Stimulated activated CD4-positive, alpha-beta T cell treated with anti-CD3 and anti-CD28 coated beads, TNF-alpha, amount 100 ng/mL, for 4 hours (primary cell): ENCODE measurements at places on chromosomes 6 and 20.

GRCh38 chr20:47318586-47319516 is 37.6 kb downstream of the ZMYND8 start:
- DNase-seq = no peak

- no peak for DNase-seq
These were observed 23.9 kb downstream of the HDDC2 start for GRCh38 chr6:125277838-125278237.

GRCh38 chr6:52731719-52732118 is 31.6 kb downstream of the GSTA2 start:
- no peak for DNase-seq

- DNase-seq = no peak
These were observed 391.4 kb downstream of the COL12A1 start for GRCh38 chr6:74814440-74814839.

DNA sequence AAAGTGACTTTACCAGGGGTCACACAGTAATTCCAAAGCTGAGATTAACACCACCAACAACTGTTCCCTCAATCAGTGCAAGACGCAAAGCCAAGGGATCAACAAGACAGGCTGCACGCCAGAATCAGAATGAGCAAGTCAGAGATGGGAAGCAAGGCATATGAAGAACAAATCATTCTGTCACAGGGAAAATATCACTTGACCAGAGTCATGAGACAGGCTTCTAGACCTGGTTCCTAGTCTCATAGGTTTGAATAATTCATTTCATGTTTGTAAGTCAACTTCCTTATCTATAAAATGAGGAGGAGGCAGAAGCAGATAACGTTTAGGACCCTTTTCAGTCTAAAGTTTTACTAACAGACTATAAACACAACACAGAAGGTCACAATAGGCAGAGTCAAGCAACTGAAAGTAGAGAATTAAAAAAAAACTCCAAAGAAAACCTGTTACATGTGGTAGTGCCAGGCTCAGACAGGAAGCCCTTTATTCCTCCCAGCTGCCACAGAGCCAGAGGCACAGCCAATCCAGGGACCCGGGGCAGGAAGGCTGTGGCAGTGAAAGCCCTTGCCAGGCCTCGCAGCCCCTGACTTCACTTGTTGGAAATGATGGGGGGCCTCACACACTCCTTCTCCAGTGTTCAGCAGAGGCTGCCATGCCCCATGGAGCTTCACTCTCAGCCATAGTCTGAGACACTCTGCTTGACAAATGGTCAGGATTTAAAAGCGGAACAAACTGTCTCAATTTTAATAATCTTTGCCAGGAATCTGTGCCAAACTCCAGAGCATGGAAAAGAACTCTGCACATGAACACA is 29.2 kb upstream of the DST start:
- no peak for DNase-seq

DNA sequence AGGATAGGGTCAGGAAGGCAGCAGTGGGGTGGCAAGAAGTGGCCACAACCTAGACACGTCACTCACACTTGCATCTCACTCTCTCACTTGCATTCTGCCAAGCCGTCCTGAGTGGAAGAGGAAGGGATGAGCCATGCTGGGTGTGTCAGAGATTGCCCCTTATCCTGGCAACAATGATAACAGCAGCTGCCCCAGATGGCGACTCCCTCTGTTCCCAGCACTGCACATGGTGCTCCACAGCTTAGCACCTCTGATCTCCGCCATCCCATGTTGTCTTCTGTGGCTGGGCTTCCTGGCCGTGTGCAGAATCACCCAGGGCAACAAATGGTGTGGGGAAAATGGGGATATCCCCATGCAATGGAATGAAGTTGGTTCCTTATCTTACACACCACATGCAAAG is 11.1 kb downstream of the KCNB1 start:
- DNase-seq = no peak

GRCh38 chr6:133306931-133307330 is 65.8 kb downstream of the EYA4 start:
- DNase-seq = no peak

DNA sequence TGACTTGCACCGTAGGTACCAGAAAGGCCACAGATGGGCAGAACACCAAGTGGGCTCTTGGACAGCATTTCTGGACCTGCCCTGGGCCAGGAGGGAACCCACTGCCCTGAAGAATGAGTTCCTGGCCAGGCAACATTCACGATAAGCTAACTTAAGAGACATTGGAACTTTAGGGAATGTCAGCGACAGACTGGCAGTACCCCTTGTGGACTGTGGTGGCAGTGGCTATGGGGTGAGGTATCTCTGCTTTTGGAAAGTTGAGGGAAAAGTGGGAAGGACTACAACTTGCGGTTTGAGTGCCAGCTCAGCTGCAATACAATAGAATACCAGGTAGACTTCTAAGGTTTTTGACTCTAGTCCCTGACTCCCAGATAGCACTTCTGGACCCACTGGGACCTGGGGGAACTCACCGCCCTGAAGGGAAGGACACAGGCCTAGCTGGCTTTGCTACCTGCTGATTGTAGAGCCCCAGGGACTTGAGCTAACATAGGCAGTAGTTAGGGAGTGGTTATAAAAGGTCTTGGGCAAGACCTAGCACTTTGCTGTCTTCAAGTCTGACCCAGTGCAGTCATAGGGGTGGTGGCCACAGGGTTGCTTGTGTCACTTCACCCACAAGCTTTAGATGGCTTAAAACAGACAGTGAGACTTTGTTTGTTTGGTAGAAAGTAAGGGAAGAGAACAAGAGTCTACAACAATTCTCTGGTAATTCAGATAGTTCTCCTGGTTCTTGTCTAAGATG is 617.6 kb downstream of the COL12A1 start:
- no peak for DNase-seq

- no peak for DNase-seq
These were observed 3.4 kb upstream of the RSPO4 start for GRCh38 chr20:1005452-1006027.

- no peak for DNase-seq
These were observed 16.5 kb downstream of the SNAI1 start for GRCh38 chr20:49999329-49999728.

- DNase-seq = no peak
These were observed 22.3 kb downstream of the NRN1 start for GRCh38 chr6:5984150-5985089.

DNA sequence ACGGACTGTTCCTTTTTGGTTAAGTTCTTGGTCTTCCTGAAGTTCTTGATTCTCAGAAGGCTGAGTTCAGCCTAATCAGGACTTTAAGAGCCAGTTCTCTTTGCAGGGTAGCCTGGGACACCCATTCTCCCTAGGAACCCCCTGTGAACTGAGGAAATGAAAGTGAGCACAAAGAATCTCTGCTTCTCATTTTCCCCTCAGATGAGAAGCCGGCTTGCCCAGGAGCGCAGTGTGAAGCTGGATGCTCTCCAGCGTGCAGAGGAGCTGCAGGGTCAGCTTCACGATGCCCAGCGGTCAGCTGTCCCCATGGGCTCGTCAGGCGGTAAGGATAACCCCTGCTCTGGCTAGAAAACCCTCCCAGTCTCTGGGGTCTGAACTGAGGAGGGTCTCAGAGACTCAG is 34.0 kb downstream of the CD164 start:
- DNase-seq = no peak
